Large intestine (tissue), 12 donors: ENCODE measurements at places on chromosomes 7 and 10. TPM values are rescaled to one million over a fixed set of nuclear protein-coding genes. Genes with fewer than 3 reads are reported as not detected.

DNA sequence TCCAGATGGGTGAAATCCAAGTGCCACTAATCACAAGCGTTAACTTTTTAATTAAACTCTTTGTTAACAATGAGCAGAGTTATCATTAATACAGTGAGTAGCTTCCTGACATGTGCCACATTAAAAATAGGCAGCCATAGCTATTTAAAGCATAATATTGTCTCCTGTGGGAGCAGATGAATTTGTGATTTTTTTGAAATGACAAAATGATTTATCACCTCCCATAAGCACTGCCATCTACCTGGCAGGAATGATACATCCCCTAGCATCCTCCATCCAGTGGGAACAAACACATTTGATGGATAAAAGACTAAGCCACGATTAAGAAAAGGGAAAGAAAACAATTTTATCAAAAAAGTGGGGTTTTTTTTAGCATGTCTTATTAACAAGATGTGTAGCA lies 162.3 kb upstream of the PLXDC2 start:
- DNase-seq, result no peak

- no peak for DNase-seq
Measured at GRCh38 chr7:14322724-14323123, 333.3 kb upstream of the ETV1 start.

DNA sequence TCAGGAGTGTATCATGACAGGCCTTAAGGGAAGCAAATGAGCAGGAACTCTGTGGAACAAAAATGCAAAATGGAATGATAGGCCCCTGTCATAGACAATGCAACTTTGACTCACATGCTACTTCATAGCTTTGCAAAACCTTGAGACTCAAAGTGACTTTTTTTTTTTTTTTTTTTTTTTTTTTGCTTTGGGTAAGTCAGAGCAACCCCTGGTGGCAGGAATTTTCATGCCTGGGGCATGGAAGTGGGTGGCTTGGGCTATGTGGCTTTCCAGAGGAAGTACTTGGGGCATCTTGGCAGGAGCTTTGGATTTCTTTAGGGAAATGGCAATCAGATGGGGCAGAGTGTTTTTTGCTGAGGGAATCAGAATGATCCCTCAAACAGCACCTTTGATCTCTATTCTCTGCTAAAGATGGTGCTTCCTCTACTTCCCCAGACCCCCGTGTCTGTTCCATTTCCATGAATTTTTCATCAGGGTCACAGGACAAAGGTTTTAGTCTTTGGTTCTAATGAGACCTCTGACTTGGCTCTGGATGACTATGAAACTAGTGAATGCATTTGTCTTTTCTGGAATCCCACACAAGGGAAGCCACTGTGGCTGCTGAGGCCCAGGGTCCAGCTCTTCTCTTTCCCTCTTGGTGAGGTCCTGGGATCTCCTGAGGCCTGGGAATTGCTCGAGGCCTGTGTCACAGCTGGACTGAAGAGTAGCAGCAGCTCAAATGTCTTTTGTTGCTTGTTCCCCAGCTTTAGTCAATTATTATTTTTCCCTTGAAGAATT lies 62.8 kb downstream of the TACC2 start:
- DNase-seq, result peak; percentile 70

DNA sequence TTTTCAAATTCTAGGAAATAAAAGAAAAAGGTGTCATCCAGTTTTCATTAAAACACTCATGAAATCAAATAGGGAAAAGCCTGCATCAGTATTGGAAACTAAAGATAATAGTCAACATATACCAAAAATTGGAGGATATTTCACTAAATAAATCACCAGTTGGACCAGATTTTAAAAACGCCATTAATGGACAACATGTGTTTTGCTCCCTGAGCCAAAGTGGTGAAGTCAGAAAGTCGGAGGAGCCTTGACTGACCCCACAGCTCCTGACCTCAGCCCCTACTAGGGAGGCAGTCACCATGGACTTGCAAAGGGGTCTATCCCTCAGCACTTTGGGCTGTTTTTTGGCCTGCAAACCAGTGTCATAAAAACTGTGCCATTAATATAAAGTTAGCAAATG lies 98.3 kb upstream of the SEC61G start:
- DNase-seq, result no peak

- no peak for DNase-seq
Measured at GRCh38 chr7:3176112-3177000, 124.7 kb upstream of the SDK1 start.

GRCh38 chr10:35422228-35422627 lies 85.9 kb downstream of the CCNY start:
- DNase-seq, result no peak

- DNase-seq, result no peak
Measured at GRCh38 chr10:3241274-3241921, 68.8 kb upstream of the PITRM1 start.

- DNase-seq, result peak; percentile 55
Measured at GRCh38 chr7:138001529-138002095, at the start of gene CREB3L2. CREB3L2 (minus strand) TSS chr7:138002086; CDS start chr7:138001705, 381 bp downstream.

- DNase-seq, result peak; percentile 3
Measured at GRCh38 chr10:133010095-133010842, 67.9 kb upstream of the CFAP46 start.

DNA sequence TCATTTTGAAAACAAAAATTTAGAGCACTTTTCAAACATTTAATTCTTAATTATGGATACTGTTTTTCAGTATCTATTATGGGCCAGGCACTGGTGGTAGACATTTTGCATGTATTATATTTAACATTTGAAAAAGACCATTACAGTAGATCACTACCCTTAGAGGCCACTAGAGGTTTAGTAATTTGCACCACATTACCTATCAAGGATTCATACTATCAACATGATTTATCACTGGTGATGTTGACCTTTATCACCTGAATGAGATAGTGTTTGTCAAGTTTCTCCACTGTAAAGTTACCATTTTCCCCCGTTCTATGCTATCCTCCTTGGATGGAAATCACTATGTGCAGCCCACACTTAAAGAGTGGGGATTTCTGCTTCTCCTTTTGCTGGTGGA lies 4.4 kb upstream of the SNX13 start:
- DNase-seq, result no peak

- DNase-seq, result peak; percentile 45
Measured at GRCh38 chr7:108222236-108222892, 92.2 kb upstream of the LAMB4 start.

GRCh38 chr7:12889391-12889790 lies 202.0 kb downstream of the ARL4A start:
- DNase-seq, result no peak

DNA sequence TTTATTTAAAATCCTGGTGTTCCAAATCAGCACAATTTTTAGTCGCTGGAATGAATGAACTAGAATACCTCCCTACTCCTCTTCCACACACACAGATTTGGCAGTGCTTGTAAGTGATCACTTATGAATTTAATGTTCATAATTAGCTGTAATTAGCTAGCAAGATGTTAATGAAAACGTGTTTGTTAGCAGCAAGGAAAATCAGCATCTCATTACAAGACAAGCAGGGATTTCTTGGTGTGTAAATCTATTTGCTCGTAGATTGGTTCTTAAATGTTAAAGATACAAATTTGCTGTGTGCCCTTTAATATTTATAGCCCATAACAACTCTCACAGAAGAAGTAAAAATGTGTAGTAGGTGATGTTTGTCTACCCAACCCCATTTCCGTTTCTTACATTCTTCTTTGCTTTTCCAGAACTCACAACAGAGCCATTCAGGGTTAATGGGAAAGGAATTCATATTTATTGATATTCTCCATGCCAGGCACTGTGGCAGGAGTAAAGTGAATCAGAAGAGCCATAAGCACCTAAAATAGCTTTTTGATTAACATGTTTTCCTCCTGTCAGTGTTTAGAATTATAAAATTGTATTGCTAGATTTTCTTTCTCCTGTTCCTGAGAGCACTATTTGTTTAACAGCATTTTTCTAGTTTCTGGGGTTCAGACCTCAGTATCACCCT lies 49.6 kb downstream of the SEMA3C start:
- no peak for DNase-seq

GRCh38 chr7:143519411-143520131 lies 41.9 kb downstream of the TAS2R41 start:
- DNase-seq, result no peak

GRCh38 chr10:3229815-3230214 lies 57.2 kb upstream of the PITRM1 start:
- no peak for DNase-seq

GRCh38 chr7:120966961-120967360 lies 16.4 kb downstream of the ING3 start:
- DNase-seq, result no peak

- DNase-seq, result peak; percentile 31
Measured at GRCh38 chr7:19982841-19983835, 209.7 kb upstream of the TMEM196 start.

- DNase-seq, result no peak
Measured at GRCh38 chr10:70889291-70889690, 926 bp upstream of the PCBD1 start.

The HKDC1 gene
- polyA plus RNA-seq, result 91.5 TPM

The FZD8 gene
- 5.5 TPM for polyA plus RNA-seq

The PAX4 gene
- polyA plus RNA-seq, result 2.8 TPM

The ADCY1 gene
- polyA plus RNA-seq, result 1.4 TPM

The IGFBP3 gene
- polyA plus RNA-seq, result 115 TPM

The GRM8 gene
- 0.04 TPM for polyA plus RNA-seq

The NODAL gene
- 0.33 TPM for polyA plus RNA-seq

The MTURN gene
- polyA plus RNA-seq, result 18.9 TPM

The EGFR gene
- 22.9 TPM for polyA plus RNA-seq

The TMEM236 gene
- polyA plus RNA-seq, result 34.3 TPM
